ENCODE measurements at places on chromosomes 1 and 21. TPM values are rescaled to one million over a fixed set of nuclear protein-coding genes. Genes with fewer than 3 reads are reported as not detected.

- H3K4me3 ChIP-seq: no peak overlapping the region
- peaks cover 28% of the 10 kb centered on the region for H3K4me1 ChIP-seq
- H3K27ac ChIP-seq: no peak overlapping the region
- H3K27me3 ChIP-seq: no peaks in the 10 kb centered on the region
- peak; percentile 36 for DNase-seq
Observed at GRCh38 chr21:46079352-46080170, 18.4 kb upstream of the COL6A2 start.

- H3K4me1 ChIP-seq: peaks cover 29% of the 10 kb centered on the region
- H3K27ac ChIP-seq: no peak overlapping the region
- peak overlapping the region; percentile 36 for H3K4me3 ChIP-seq
- no peak for DNase-seq
- peaks cover 24% of the 10 kb centered on the region for H3K27me3 ChIP-seq
Observed at GRCh38 chr1:1427106-1427819, 6.2 kb upstream of the ANKRD65 start.

Gene SLC35F3
- not detected for polyA plus RNA-seq

DNA sequence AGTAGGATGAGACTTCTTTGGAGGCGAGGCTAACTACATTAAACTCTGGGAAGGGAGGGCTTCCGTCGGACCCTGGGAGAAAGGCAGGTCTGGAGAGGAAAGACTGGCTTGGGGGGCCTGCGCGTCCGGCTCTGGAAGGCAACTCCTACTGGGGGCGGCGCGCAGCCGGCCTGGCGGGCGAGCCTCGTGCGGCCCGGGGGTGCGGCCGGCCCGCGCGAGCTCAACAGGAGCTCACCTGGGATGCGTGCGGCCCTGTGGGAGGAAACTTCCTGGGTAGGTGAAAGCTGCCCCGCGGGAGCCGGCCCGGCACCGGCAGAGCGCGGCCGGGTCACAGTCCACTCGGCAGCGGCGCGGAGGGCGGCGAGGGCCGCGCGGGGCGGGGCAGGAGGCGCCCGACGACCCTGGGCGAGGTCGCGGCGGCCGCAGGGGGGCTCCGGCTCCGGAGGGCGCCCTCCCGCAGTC, 449 bp downstream of the EPS15 start:
- peak overlapping the region; percentile 93 for H3K27ac ChIP-seq
- no peaks in the 10 kb centered on the region for H3K36me3 ChIP-seq
- H3K4me3 ChIP-seq: peak overlapping the region; percentile 80
- H3K27me3 ChIP-seq: no peaks in the 10 kb centered on the region

- no peaks in the 10 kb centered on the region for H3K27me3 ChIP-seq
- no peaks in the 10 kb centered on the region for H3K4me1 ChIP-seq
- H3K36me3 ChIP-seq: no peaks in the 10 kb centered on the region
- no peak for DNase-seq
- H3K4me3 ChIP-seq: no peak overlapping the region
Observed at GRCh38 chr1:53616511-53616910, 122.5 kb downstream of the GLIS1 start.

- no peak overlapping the region for H3K27ac ChIP-seq
- peaks cover 4% of the 10 kb centered on the region for H3K4me1 ChIP-seq
- H3K36me3 ChIP-seq: no peaks in the 10 kb centered on the region
- no peaks in the 10 kb centered on the region for H3K27me3 ChIP-seq
- DNase-seq: no peak
- H3K4me3 ChIP-seq: no peak overlapping the region
Observed at GRCh38 chr1:2377751-2378440, 13.5 kb downstream of the MORN1 start.

Gene SPRR3
- polyA plus RNA-seq: not detected

Gene OR6K3
- not detected for polyA plus RNA-seq

- no peak overlapping the region for H3K27ac ChIP-seq
- H3K27me3 ChIP-seq: no peaks in the 10 kb centered on the region
- DNase-seq: no peak
- H3K4me1 ChIP-seq: peaks cover 35% of the 10 kb centered on the region
Observed at GRCh38 chr21:44858791-44859190, 14.7 kb downstream of the PTTG1IP start.

DNA sequence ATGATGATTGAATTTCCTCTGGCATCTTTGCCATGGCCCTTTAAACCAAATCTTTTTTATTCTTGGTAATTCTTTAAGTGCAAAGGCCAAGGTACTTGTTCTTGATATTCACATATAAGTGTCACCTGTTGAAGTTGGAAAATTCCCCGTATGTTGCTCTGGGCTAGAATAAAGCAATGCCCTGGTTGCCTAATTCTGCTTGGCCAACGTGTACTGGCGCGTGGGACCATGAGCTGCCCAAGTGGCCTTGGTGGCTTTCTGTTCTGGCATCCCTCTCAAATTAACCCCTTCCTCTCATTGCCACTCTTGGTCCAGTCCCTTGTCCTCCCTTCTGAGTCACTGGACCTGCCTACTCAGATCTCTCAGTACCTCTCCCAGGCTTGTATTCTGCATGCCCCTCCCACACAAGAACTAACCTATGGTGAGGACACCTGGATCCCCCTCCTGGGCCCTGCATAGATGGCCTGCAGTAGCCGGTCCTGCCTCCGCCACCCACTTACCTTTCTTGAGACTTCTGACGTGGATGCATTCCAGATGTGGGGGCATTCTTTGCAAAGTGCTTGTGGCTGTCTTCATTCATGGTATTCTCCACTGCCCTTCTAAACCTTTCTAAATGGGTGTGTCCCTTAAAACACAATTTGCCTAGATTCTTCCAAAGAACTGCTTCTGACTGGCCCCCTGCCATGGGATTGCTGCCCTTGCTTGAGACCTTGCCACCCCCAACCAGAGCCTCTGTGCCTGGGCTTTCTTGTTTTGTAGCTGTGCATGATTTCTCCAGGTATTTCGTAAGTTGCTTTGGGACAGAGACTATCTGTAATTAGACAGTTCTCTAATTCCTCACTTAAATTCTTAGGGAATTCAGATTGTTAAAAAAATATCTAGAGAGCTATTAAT, 152.4 kb downstream of the GALNT2 start:
- H3K4me3 ChIP-seq: no peak overlapping the region
- no peaks in the 10 kb centered on the region for H3K36me3 ChIP-seq
- peaks cover 43% of the 10 kb centered on the region for H3K4me1 ChIP-seq
- H3K27me3 ChIP-seq: no peaks in the 10 kb centered on the region
- no peak for DNase-seq

- H3K36me3 ChIP-seq: no peaks in the 10 kb centered on the region
- DNase-seq: no peak
- no peaks in the 10 kb centered on the region for H3K4me1 ChIP-seq
- H3K27ac ChIP-seq: no peak overlapping the region
- H3K4me3 ChIP-seq: no peak overlapping the region
Observed at GRCh38 chr1:87706203-87706602, 377.5 kb downstream of the LMO4 start.

GRCh38 chr1:45686015-45686287, 382 bp downstream of the GPBP1L1 start:
- H3K27ac ChIP-seq: peak overlapping the region; percentile 95
- no peaks in the 10 kb centered on the region for H3K27me3 ChIP-seq
- H3K36me3 ChIP-seq: peaks cover 3% of the 10 kb centered on the region
- peak; percentile 64 for DNase-seq
- H3K4me1 ChIP-seq: peaks cover 57% of the 10 kb centered on the region

Gene FMO5
- 0.64 TPM for polyA plus RNA-seq

DNA sequence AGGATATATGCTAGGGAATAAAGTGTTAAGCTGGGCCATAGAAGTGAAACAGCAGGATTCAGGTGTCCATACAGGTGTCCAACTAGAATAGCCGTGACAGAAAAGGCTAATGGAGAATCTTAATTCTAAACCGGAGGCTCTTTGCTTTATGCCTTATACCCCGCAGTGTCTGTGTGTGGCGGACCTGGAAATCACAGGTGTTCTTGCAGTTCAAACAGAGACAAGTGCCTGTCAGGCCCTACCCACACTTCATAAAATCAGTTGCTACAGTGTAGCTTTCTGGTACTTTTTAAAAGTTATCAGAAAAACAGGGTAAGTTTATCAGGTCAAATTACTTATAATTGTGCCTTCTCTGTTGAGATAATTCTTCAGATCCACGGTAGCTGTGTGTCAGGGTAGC, 293.9 kb downstream of the LRRC7 start:
- H3K27me3 ChIP-seq: no peaks in the 10 kb centered on the region
- H3K4me3 ChIP-seq: no peak overlapping the region
- DNase-seq: no peak

Gene HES4
- polyA plus RNA-seq: 49.2 TPM

- H3K27me3 ChIP-seq: no peaks in the 10 kb centered on the region
- H3K4me3 ChIP-seq: no peak overlapping the region
- peaks cover 33% of the 10 kb centered on the region for H3K4me1 ChIP-seq
- DNase-seq: no peak
- H3K36me3 ChIP-seq: peaks cover 6% of the 10 kb centered on the region
Observed at GRCh38 chr1:21260405-21261125, 29.7 kb downstream of the ECE1 start.

Gene KIAA0040
- polyA plus RNA-seq: 13.1 TPM

DNA sequence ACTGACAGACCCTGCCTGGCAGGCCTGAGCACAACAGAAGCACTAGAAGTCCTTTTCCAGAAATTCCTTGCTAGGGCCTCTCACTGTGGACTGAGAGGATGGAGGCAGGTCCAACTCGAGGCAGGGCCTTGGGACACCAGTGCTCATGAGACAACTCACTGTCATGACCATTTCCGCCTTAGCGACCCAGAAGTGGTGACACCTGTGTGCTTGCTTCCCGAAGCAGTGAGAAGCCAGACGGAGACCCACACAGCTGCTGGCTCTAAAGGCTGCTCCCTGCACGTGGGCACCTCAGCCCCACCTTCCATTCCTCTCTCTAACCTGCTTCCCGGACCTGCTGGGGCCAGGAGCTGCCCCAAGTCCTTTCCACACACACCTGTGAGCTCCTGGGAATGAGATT, 33.0 kb downstream of the KCNC4 start:
- H3K27me3 ChIP-seq: no peaks in the 10 kb centered on the region
- H3K36me3 ChIP-seq: no peaks in the 10 kb centered on the region
- no peak overlapping the region for H3K27ac ChIP-seq
- no peaks in the 10 kb centered on the region for H3K4me1 ChIP-seq

DNA sequence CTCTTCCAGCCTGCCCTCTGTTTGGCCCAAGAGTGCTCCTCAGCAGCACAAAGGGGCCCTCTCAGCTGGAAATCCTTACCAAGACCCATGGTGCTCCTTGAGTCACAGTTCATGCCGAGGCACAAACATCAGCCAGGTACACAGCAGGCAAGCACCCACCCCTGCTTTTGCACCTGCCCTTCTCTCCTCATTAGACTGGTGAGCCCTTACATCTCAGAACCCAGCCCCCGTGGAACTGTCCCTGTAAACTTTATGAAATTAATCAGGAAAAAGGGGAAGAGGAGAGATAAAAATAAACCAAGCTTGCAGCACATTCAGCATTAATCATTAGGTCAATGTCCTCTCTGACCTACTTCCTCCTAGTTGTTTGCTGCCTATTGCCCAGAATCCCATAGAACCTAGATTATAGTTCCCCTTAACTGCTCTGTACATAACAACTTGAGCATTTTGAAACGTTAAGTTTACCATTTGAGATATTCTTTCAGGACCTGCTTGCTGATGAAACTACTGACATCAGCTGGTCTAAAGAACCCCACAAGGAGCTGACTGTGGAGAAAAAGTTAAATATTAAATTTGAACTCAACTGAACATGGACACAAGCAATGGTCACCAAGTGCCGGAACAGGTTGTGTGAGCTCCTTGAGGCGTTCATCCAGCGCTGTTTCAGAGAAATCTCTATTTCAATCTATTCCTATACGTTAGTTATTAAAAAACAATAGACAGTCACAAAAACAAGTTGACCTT, 738.4 kb downstream of the MATN1 start:
- DNase-seq: no peak
- no peak overlapping the region for H3K4me3 ChIP-seq
- H3K36me3 ChIP-seq: no peaks in the 10 kb centered on the region
- no peaks in the 10 kb centered on the region for H3K4me1 ChIP-seq

Gene EDARADD
- polyA plus RNA-seq: 0.14 TPM

DNA sequence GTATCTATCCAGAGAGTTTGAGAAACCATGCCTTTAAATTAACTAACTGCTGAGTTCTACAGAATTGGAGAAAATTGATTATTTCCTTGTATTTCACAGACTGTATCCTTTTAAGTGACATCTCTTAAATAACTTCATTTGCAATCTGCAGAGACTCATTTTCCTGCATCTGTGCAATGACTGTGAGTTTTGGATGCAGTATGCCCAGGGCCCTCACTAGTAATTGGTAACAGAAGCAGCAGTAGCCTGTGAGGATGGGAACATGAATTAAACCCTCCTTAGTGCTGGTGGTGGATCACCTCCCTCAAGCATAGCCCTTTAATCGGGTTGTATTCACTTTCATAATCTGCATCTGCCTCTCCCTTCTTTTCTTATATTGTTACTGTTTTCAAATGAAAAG, 21.7 kb upstream of the SH3D21 start:
- no peaks in the 10 kb centered on the region for H3K27me3 ChIP-seq
- peaks cover 29% of the 10 kb centered on the region for H3K36me3 ChIP-seq
- peaks cover 29% of the 10 kb centered on the region for H3K4me1 ChIP-seq
- no peak for DNase-seq
- no peak overlapping the region for H3K4me3 ChIP-seq

- H3K4me3 ChIP-seq: no peak overlapping the region
- H3K36me3 ChIP-seq: no peaks in the 10 kb centered on the region
- DNase-seq: no peak
- no peaks in the 10 kb centered on the region for H3K27me3 ChIP-seq
Observed at GRCh38 chr1:10217748-10218441, 7.5 kb downstream of the KIF1B start.

Gene EPHX1
- 38.2 TPM for polyA plus RNA-seq

- H3K27me3 ChIP-seq: no peaks in the 10 kb centered on the region
- H3K27ac ChIP-seq: no peak overlapping the region
- H3K36me3 ChIP-seq: no peaks in the 10 kb centered on the region
- H3K4me1 ChIP-seq: no peaks in the 10 kb centered on the region
Observed at GRCh38 chr1:231522038-231522437, 6.4 kb upstream of the TSNAX start.

DNA sequence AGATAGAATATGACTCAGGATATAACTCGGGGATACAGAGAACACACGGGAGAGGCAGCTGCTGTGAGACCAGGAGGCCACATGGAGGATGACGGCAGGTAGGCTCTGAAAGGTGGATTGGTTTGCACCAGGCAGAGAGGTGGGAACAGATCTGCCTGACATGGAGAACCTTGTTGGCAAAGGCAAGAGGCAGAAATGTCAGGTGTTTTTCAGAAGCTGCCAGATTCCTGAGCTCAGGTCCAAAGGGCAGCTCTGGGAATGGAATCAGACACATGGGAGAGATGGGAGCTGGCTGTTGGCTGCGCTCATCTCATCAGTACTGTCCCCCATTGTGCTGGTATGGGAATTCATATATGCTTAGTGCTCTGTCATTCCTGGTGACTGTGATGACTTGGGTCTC, 19.2 kb downstream of the SYT6 start:
- no peaks in the 10 kb centered on the region for H3K36me3 ChIP-seq
- no peaks in the 10 kb centered on the region for H3K4me1 ChIP-seq
- no peak overlapping the region for H3K4me3 ChIP-seq

Gene FAM163A
- 0.15 TPM for polyA plus RNA-seq

GRCh38 chr1:222077206-222077605, 335.3 kb upstream of the DUSP10 start:
- H3K4me3 ChIP-seq: no peak overlapping the region
- no peaks in the 10 kb centered on the region for H3K4me1 ChIP-seq
- no peak overlapping the region for H3K27ac ChIP-seq
- no peak for DNase-seq
- H3K36me3 ChIP-seq: no peaks in the 10 kb centered on the region

Measured in heart right ventricle (tissue), 16 donors.